ENCODE measurements at places on chromosomes 2 and 18.

- peak; percentile 67 for DNase-seq
Observed at GRCh38 chr2:32946314-32947075, at the start of gene LTBP1. LTBP1 (plus strand) TSS chr2:32946953; CDS start chr2:32947325, 372 bp downstream.

DNA sequence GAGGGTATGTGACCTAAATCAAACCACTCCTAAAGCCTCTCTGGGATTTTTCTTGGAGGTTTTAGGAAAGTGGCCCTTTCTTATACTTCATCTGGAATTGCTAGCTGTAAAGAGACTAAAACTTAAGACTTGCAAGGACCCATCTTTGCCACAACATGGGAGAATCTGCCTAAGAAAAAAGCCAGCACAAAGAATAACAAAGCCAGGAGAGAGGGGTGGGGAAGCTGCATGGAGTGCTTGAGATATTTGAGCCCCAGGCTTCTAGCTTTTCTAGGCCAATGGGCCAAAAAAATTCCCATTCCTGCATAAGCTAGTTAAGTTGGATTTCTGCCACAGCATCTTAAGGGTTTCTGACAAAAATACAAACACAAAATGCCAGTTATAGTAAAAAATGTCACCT, 38.5 kb upstream of the LYPD6 start:
- no peak for DNase-seq

GRCh38 chr2:213034585-213034984, 116.8 kb downstream of the IKZF2 start:
- DNase-seq, result no peak

- no peak for DNase-seq
Observed at GRCh38 chr2:83478037-83478436, 981.0 kb downstream of the SUCLG1 start.

DNA sequence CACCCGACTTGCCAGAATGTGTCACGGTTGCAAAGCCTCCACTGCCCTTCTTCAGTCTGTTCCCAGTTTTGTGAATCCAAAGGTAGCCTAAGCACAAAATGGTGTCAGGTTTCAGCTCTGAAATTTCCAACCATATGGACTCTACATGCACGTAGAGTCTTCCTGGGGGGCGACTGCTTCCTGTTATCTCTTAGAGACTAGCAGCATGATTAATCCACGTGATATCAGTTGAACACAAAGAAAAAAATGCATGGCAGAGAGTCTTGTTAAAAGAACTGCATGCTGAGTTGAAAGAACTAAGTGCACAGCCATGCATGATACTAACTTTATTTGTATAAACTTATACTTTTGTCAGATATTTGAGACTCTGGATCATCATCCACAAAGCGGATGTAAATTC, 404.4 kb downstream of the SOCS6 start:
- peak; percentile 22 for DNase-seq

GRCh38 chr18:29361843-29362242, 1184.9 kb upstream of the CDH2 start:
- DNase-seq, result no peak

DNA sequence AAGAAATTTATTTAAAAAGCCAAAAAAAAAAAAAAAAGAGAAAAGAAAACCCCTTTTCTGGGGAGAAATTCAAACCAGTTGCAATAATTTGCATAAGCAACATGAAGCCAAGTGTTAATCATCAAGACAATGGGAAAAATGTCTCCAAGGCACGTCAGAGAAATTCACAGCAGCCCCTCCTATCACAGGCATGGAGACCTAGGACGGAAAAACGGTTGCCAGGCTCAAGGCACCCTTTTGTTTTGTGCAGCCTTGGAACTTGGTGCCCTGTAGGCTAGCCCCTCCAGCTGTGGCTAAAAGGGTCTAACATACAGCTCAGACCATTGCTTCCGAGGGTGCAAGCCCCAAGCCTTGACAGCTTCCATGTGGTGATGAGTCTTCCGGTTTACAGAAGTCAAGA, 509.2 kb upstream of the SOX11 start:
- no peak for DNase-seq

DNA sequence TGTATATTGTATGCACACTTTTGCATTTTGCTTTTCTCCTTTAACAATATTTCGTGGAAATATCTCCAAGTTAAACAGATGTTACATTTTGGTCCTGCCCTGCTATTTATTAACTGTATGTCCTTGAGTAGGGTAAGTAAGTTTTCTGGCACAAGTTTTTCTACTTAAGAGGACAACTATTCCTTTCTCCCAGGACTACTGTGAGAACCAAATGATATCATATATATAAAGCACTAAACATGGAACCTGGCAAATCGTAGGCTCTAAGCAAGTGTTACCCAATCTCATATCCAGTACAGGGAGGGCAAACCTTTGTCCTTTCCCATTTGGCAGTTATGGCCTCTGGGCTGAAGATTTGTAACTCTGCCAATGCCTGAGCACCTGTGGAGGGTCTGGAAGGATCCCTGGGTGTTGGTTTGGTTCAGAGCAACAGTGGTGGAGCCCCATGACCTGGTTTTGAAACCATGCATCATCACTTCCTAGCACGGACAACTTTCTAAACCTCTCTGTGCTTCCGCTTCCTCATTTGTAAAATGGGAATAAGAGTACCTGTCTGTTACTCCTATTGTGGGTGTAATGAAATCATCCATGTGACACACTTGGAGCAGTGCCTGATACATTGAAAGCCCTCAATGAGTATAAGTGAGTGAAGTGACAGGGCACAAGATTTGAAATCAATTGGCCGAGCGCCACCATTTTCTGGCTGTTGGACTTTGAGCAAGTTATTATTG, 28.3 kb upstream of the ICOS start:
- DNase-seq, result no peak

DNA sequence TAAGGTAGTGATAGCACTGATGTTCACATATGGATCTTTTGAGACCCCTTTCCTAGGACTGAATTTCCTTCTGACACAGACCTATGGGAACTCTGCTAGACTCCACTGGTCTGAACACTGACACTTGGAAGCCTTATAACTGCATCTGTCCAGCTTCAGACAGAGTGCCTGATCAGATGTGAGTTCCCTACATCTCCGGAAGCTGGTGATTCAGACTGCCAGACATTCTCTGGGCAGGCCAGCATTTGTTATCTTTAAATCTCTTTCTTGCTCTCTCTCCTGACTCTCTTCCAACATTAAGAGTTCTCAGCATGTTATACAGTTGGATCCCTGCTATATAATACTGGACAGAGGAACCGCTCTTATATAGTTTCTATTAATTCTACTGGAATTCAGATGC, 408.5 kb downstream of the ZEB2 start:
- DNase-seq, result peak; percentile 93

- DNase-seq, result no peak
Observed at GRCh38 chr18:24817150-24817549, 356.7 kb downstream of the HRH4 start.

Data from brain microvascular endothelial cell (primary cell).